Stimulated activated CD4-positive, alpha-beta T cell treated with anti-CD3 and anti-CD28 coated beads, Interleukin-4, amount 100 ng/mL, for 48 hours (primary cell): ENCODE measurements at places on chromosomes 2 and 18.

GRCh38 chr18:79000997-79001396 is 21.4 kb downstream of the SALL3 start:
- no peak for DNase-seq

DNA sequence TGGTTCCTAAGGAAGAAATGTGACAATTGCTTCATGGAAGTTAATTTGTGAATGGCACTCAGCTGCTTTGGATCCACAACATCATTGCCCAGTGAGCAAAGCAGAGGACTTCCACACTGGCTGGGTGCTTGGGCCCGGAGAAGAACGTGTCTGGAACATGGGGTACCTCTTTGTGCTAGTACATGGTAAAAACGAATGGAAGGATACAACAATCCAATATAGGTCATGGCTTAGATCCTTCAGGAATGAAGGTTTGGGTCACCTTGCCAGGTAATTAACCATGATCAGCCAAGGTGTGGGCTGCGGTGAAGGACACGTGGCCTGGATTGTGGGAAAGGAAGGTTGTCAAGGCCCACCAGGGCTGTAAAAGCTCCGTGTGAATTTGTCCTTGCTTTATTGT is 245.9 kb upstream of the HS6ST1 start:
- no peak for DNase-seq

DNA sequence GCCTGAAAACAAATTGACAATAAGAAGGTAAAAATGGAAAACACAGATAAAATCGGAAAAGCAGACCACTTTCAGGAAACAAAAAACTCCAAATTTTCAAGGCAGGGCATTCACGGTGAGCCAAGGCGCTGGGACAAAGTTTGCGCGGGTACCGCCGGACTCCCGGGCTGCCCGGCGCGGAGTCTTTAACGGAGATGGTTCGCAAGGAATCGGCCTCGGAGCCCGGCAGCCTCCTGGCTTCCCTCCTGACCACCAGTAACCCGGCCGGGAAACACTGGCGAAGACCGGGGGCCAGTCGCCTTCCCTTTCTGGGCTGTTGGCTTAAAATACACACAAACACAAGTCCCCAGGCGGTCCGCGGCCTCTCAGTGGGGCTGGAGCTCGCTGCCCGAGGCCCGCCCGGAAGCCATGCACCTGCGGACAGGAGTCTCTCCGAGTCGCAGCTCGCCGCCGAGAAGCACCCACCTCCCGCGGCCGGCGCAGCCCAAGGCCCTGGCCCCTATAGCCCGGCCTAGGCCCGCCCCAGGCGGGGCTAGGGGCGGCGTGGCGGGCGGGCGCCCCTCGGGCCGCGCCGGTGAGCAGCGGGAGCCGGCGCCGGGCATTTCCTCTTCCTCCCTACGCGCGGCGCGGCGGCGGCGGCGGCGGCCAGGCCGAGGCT is 622 bp upstream of the KCMF1 start:
- peak; percentile 51 for DNase-seq

DNA sequence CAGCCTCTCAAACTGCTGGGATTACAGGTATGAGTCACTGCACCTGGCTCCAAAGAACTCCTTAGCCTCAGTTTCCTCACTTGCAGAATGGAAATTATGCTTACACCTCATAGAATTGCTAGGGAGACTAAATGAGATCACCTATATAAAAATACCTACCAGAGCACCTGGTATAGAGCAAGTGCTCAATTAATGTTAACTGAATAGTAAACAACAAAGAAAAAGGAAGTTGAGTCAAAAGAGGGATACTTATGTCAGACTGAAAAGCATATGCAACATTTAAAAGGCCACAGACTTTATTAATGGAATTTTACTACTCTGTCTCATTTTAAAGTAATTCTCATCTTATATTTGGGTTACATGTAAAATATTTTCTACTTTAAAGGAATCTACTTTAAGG is 138.3 kb upstream of the SMAD7 start:
- DNase-seq, result no peak

DNA sequence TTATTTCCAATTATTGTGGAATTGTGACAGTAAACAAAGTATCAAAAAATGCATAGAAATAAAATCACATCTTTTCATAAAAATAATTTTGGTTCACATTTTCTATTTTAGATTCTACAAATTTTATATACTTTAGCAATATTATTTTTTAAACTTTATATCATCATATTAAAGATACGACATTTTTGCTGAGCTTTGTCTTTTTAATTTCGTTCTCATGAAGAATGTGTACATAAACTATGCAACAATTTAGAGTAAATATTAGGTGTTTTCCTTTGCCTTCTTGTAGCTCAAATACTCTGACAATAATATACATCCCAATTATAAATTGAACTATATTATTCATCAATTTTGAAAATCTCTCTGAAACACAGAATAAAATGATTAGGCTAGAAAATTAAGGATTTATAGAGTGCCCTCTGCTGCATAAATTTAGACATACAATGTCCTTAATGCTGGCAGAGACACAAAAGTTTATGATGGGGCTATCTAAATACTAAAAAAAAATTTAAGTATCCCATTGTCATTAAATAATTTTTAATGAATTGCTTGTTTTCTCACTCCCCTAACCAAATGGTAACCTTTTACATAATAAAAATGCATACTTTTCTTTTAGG is 45.7 kb downstream of the CCDC102B start:
- DNase-seq, result no peak

DNA sequence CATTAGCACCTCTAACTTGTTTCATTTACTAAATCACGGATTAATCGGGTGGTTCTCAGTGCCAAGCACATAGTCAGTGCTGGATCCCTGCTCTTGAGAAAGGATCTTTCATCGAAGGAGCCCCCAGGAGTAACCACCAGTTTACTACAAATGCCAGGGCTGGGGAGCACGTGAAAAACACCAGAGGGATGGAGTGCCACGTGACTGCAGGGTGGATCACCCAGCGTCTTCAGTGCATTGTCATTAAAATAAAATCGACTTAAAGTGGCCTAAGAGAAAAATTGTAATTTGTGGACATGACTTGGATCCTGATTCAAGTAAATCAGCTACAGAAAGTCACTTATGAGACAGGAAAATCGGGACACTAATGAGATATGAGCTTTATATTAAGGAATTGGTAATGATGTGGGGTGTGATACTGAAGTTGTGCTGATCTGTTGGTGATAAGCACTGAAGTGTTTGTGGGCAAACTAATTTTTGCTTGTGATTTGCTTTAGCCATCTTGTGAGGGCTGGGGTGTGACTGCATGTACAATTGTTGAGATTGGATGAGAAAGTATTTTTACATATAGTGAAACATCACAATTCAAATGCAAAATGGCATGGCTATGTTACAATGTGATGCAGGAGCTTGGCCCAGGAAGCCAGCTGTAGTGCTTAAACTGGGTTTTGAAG is 63.8 kb downstream of the NCK2 start:
- DNase-seq, result no peak

GRCh38 chr18:45106331-45106774 is 425.7 kb downstream of the SETBP1 start:
- no peak for DNase-seq

DNA sequence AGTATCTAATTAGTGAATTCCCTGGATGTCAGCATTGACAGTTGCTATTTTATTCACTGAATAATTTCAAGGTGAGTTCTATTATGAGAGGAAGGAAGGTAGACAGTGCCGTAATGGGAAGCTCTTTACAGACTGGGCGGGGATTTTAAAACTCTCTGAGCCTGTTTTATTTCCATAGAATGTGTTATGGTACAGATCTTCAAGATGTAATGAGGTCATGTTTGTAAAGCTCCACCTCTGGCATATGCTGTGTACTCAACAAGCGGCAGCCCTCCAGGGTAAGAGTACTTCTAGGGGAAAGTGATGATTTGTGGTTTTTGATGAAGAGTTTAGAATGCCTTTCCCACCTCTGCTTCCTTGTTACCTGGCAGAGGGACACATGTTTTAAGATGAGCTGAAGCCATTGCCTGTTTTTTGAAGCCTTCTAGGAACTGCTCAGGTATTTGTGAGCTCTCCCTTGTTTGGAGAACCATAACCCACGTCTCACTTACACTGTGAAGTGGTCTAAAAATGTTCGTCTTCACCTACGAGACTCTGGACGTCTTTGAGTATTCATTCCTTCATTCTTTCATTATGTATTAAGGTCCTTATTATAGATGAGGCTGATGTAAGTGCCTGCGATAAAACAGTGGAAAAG is 251.2 kb downstream of the PTGR3 start:
- DNase-seq, result no peak

- DNase-seq, result no peak
Measured at GRCh38 chr18:76495006-76495370, at the start of gene ZNF516. Gene ZNF516, minus strand, starts transcription at chr18:76495242. Its CDS starts 52,188 bp downstream, at chr18:76443054.

GRCh38 chr2:28991021-28991420 is 9.9 kb downstream of the TOGARAM2 start:
- no peak for DNase-seq

DNA sequence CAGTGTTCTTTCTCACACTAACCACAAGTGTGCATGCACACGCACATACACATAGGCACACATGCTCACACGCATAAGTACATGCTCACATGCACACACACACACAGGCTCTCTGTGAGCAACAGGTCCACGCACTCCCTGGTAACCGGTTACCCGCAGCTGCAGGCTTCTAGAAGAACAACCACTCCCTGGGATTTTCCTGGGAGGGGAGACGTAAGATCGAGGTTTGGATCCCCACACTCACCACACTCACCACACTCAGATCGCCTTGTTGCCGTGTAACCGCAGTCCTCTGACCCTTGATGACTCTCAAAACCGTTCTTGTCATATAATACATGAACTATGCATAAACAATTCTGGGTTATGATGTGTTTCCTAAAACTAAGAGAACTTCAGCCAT is 42.2 kb downstream of the TTC32 start:
- DNase-seq, result no peak

DNA sequence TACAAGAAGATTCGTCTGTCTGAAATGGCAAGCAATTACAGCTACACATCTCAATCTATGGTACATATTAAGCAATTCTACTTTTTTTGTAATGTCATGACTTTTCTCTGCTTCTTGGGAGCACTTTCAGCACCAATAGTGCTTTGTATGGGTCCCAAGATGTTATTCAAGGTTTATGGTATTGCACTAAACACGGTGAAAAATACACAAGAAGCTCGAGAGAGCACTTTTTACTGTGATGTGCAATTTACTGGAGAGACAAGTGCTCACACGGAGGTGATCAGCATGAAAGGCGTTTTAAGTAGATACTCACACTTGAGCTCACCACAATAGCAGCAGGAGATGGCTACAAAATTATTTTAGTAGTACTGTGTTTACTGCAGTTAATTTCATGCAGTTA is 783.6 kb downstream of the CBLN2 start:
- DNase-seq, result no peak

GRCh38 chr2:43714164-43714563 is 37.9 kb upstream of the C1GALT1C1L start:
- DNase-seq, result no peak

- DNase-seq, result no peak
Measured at GRCh38 chr18:36503477-36503876, 206.0 kb downstream of the FHOD3 start.

DNA sequence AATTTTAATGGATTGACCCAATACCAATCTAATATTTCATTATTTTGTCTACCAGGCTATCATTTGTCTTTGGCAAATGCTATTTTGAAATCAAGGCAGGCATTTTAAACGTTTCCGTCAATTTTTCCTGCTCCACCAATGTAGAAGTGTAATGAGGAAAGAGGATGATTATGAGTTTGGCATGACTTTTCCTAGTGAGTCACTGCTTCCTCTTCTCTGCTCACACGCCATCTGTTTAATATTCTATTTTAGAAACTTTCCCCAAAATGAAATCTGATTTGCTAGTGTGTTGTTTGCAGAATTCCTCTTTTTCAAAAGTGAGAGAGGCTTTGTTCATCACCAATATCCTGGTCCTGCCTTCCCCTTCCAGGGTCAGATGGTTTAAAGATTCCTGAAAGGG is 42.5 kb upstream of the PID1 start:
- no peak for DNase-seq

GRCh38 chr2:43110442-43110871 is 115.9 kb downstream of the ZFP36L2 start:
- DNase-seq, result no peak

GRCh38 chr2:218870984-218871344 is 9.7 kb upstream of the WNT10A start:
- no peak for DNase-seq

DNA sequence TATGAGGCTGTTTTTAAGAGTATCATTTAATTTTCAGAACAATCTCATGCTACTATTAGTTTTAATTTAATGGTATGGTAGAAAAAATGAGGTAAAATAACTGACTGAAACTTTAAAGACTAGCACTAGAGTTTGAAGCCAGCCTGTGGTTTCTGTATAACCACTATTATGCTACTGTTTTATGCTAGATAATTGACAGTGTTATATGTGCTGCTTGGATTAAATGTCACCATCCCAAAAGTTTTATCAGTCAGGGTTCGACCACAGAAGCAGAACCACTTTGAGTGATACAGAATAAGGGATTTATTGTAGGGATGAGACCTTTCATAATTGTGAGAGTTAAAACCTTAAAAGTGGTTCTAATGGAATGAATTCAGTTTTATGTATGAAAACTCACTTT is 271.6 kb downstream of the PTGR3 start:
- DNase-seq, result no peak

DNA sequence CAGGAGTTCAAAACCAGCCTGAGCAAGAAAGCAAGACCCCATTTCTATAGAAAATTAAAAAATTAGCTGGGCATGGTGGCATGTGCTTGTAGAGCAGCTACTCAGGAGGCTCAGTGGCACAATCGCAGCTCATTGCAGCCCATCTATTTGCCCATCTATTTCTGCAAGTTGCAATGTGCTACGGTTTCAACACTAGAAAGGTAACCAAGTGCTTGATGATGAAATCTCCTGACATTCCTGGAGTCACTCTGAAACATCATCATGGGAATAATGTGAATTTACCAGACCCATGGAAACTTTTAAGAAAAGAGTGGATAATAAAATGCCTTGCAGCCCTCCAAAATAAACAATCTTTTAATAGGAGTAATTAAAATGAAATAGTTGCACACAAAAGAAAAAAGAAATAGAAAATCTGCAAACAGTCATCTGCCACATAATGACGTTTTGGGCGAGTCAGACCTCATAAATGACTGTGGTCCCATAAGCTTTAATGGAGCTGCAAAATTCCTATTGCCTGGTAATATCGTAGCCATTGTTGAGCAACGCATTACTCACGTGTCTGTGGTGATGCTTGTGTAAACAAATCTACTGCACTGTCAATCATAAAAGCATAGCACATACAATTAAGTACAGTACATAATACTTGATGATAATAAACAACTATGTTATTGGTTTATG is 46.6 kb upstream of the AMMECR1L start:
- DNase-seq, result no peak

DNA sequence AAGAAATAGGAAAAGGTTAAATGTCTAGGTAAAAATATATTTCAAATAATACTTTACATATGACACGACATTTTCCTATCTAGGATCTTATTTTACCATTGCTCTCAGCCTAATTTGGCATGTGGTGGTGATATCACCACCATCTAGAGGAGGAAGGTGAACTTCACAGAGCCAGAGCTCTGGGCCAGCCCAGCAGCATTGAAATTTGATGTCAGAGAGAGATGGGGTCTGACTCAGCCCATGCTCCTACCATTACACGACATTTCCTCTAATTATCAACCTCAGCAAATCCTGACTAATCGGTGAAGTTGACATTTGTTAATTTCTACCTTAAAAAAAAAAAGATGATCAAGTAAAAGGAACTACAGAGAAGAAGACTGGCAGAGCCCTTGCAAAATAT is 42.3 kb downstream of the LRRTM4 start:
- no peak for DNase-seq

GRCh38 chr2:121735518-121736074 is 1.1 kb downstream of the NIFK start:
- DNase-seq, result no peak

GRCh38 chr2:130346041-130346740 is 3.5 kb downstream of the IMP4 start:
- no peak for DNase-seq
